Cerebellum (tissue), 4 donors: ENCODE measurements at places on chromosomes 5 and 9.

GRCh38 chr9:79989079-79989478, 417.3 kb downstream of the TLE4 start:
- DNase-seq = no peak

DNA sequence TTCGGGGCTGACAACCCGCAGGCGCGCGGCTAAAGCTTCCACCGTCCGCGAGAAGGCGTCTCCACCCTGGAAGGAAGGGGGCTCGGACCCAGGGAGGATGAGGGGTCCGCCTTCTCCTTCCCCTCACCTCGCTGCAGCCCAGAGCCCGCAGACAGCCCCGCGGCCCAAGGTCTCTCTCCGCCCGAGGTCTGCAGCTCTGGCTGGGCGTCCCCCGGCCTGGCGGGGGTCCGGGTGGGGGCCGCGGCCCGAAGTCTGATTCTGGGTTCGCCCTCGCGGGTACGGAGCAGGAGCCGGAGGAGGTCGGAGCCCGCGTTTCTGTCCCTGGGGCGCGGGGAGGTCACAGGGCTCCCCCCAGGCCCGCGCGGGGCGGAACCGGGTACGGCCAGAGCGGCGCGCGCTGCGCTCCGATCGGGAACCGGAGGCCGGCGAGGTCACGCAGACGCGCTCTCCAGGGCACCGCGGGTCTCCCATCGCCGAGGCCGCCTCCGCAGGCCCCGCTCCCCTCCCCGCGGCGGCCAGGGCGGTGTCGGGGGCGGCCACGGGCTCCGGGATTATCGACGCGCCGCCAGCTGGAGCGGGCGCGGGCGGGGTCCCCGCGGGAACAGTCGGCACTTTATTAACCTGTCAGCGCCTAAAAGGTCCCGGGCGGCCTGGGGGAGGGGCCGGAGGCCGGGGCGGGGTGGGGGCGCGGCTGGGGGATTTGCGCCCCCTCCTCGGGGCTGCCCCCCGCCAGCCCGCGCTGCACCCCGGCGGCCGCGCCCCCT, 11.6 kb downstream of the LHX3 start:
- DNase-seq = no peak

DNA sequence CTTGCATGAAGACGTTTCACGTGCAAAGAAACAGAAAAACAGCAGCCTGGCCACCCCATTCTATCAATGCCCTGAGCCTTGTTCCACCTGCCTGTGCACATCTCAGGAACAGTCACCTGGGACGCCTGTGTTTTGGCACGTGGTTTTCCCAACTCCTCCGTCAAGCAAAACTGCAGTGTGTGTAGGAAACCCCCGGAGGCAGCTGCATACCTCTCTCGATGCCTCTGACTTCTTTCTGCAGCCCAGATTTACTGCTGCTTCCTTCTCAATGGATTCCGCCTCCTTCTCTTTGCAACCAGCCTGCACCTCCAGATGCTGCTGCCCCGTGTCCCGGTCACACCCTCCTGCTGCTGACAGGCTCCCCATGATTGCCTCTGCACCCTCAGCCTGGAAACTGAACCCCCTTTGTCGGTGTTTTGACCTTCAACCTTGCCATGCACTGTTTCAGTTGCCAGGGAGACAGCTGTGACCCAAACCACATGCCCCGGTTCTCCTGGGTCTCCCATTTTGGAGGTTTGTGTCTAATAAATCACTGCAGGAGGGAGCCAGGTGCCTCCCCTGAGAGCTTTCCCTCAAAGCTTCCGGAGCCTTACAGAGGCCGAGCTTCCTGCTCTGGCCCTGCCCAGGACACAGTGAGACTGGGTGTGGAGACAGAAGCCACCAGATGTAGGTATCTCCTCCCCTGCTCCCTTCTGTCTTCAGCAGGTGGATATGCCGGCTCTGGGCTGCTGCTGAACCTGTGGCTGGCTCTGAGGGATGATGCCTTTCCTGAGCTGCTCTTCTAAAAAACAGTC, 395.5 kb upstream of the IRX1 start:
- no peak for DNase-seq

DNA sequence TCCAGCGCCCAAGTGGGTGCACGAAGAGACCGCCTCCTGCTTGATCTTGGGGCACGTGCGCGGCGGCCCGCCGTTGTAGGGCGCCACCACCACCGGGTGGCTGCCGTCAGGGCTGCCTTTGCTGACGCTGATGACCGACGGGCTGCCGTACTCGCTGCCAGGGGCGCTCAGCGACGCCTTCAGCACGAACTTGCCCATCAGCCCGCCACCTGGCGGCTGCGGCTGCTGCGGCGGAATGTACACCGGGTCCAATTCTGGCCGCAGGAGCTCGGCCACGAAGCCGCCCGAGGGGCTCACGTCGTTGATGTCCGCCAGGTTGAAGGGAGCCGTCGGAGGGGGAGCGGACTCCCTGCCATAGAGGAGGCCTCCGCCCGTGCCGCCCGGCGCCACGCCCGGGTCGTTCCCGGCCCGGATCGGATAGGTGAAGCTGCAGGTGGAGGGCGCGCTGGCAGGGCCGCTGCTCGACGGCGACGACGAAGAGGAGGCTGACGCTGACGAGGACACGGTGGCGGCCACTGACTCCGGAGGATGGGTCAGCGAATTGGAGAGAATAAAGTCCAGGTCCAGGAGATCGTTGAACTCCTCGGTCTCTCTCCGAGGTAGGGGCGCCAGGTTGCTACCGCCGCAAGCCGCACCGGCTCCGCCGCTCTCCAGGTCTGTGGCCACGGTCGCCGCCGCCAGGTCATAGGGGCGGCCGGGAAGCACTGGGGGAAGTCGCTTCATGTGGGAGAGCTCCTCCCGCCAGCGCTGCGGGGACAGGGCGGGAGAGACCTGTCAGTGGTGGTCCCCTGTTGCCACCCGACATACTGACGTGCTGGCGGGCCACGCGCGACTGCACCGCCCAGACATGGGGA, 1.8 kb downstream of the KLF4 start:
- no peak for DNase-seq

DNA sequence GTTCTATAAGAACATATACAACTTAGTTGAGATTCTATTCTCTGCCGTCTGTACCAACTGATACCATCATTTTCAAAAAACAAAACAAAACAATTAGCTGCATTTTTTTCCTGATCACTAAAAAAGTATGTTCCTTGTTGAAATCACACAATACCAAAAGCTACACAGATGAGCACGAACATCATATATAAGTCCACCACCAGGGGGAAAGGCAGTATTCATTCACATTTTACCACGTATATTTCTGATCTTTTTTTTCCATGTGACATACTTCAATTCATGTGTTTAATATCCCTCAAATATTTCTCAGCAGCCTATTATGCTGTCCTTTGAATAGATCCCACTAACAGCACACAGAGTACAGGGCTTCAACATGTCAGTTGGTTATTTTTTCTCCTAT, 40.6 kb downstream of the IRX2 start:
- DNase-seq = no peak

DNA sequence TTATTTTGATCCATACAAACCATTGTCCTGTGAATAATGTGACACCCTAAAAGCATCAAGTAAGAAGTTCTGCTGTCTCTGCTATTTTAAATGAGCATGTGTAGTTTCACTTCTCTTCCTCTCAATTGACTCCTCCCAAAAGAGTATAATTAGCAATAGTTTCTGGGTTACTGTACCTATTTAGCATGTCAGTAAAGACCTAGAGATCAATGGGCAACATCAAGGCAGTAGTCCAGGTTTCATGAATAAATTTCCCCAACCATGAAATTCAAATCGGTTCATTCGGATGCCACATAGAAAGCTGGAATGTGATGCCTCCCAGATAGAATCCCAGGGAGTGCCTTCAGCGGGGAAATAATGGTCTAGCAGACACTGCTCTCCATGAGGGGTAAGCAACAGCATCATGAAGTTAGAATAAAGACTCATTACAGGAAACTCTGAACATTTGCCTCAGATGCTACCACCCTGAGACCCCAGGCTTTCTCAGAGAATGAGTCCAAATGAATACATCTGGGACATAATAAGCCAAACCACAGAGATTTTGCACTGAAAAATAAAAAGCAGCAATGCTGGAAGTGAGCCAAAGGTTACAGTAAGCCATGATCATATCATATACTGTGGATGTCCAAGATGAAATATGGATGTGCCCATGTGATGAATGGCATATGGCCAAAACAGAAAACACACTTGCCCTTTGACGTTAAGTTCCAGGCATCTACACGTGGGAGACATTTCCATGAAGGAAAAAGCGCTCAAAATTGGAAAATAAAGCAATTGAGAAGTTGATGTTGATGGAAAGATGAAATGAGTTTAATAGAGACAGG, 1107.0 kb upstream of the SEMA6A start:
- no peak for DNase-seq

- no peak for DNase-seq
Observed at GRCh38 chr9:12859704-12860251, 85.0 kb downstream of the LURAP1L start.
